NCI-H1694 treated with DMSO at 0.1 percent for 48 hours (cell line): ENCODE measurements at places on chromosomes 13 and 19.

GRCh38 chr13:101703838-101704237 is 251.4 kb downstream of the ITGBL1 start:
- DNase-seq: no peak

- no peak for DNase-seq
Observed at GRCh38 chr13:112653071-112653470, 36.8 kb upstream of the ATP11A start.

DNA sequence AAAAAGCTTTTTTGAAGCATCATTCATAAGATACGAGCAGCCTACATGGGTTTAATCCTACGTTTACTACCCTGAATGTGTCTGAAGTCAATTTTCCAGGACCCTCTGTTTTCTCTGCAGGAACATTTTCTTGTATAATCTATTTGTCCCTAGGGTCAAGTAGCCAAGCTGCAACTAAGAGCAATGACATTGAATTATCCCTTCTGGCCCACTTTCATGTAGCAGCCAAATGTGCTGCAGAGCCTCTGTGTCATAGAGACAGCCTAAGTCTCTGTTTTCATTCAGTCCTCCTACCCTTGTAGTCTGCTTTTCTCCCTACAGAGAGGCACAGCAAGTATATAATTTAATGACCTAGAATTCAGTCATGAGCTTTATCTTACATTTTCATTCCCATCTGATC is 82.1 kb downstream of the ZAR1L start:
- DNase-seq: no peak

DNA sequence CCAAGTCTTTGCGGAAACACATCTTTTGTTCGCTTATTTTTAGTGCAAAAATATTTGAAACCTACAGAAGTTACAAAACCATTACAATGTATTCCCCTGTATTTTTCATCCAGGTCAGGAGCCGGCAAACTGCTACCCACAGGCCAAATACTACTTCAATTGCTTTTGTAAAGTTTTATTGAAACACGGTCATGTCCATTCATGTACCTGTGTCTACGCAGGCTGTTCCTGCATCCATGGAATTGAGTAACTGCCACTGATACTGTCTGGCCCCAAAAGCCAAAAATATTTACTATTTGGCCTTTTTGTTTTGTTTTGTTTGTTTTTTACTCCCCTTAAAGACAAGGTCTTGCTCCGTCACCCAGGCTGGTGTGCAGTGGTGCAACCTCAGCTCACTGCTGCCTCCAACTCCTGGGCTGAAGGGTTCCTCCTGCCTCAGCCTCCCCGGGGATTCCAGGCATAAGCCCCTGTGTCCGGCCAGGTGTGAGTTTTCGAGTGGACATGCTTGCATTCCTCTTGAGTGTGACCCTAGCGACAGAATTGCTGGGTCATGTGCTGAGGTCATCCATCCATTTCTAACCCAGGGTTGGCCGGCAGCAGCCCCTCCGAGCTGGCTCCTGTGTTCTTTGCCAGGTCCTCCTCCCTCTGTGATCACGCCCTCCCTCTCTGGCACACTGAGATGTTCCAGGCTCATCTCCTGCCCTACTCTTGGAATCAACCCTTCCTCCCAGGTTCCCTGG is 10.9 kb upstream of the S1PR4 start:
- no peak for DNase-seq

- DNase-seq: no peak
Observed at GRCh38 chr13:37878496-37878895, 8.9 kb upstream of the TRPC4 start.
